ENCODE measurements at places on chromosomes 6 and 20. TPM values are rescaled to one million over a fixed set of nuclear protein-coding genes. Genes with fewer than 3 reads are reported as not detected.

DNA sequence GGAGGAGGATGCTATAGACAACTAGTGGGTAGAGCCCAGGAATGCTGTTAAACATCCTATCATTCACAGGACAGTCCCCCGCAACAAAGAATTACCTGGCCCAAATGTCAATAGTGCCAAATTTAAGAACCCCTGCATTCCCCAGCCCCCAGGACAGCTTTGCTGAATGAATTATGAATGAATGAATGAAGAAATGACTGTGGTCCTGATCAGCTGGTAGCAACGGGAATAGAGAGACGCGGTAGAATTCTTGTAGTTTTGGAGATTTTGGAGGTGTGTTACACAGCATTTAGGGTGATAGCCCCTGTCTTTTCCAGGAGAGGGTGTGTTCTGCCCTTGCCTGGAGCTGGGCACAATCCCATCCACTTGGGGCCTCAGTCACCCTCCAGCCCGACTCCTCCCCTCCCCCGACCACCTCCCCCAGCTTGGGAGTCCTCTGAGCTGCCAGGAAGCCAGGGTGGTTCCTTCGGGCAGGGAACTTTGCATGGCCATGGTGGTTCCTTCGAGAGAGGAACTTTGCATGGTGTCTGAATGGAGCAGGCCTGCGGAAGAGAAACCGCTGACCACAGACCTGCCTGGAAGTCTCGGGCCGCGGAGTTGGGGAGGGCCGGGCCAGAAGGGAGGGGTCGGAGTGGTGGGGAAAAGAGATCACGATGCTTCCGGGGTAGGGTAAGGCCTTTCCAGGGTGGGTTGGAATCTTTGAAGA is 1.0 kb upstream of the HCK start:
- no peaks in the 10 kb centered on the region for H3K4me1 ChIP-seq
- no peaks in the 10 kb centered on the region for H3K36me3 ChIP-seq
- DNase-seq = peak; percentile 33
- no peak overlapping the region for H3K4me3 ChIP-seq

- no peaks in the 10 kb centered on the region for H3K36me3 ChIP-seq
- peak overlapping the region; percentile 51 for H3K27ac ChIP-seq
- no peaks in the 10 kb centered on the region for H3K27me3 ChIP-seq
- H3K4me3 ChIP-seq = no peak overlapping the region
- peak; percentile 74 for DNase-seq
These were observed 185.4 kb upstream of the GRIK2 start for GRCh38 chr6:101208152-101208551.

- no peaks in the 10 kb centered on the region for H3K4me1 ChIP-seq
- H3K4me3 ChIP-seq = no peak overlapping the region
- peak; percentile 17 for DNase-seq
These were observed 53.2 kb downstream of the VSTM2L start for GRCh38 chr20:37956107-37956585.

GRCh38 chr6:139449611-139450000 is 75.2 kb upstream of the CITED2 start:
- DNase-seq = no peak
- no peaks in the 10 kb centered on the region for H3K36me3 ChIP-seq
- H3K4me3 ChIP-seq = no peak overlapping the region
- no peak overlapping the region for H3K27ac ChIP-seq
- H3K27me3 ChIP-seq = no peaks in the 10 kb centered on the region
- H3K4me1 ChIP-seq = no peaks in the 10 kb centered on the region

DNA sequence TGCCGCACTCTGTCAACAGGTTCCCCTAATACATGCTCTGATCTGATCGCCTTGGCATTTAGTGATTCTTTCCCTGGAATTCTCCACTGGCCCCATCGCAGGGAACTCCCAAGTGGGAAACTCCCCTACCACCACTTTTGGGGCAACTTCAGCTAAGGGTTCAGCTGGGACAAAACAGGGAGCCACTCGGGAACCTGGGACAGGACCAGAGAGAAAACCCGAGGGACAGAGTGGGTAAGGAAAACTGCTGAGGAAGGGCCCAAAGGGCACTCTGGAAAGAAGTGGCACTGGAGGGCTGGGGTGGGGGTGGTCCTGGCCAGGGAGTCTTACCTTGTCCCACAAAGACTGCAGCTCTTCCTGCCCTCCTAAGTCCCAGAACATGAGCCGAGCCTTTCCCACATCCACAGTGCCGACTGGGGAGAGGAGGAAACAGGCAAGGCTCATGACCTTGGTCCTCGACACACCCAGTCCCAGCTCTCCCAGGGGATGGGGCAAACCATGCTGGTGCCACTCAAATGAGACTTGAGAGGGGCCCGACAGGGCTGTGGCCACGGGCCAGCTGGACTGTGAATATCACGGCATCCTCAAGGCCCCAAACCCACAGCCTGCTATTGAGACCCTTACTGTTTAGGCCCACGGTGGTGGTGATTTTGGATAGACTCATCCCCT is 1.6 kb downstream of the ARFRP1 start:
- peak overlapping the region; percentile 91 for H3K27ac ChIP-seq
- peak; percentile 57 for DNase-seq
- peak overlapping the region; percentile 99 for H3K4me3 ChIP-seq
- H3K27me3 ChIP-seq = no peaks in the 10 kb centered on the region
- H3K36me3 ChIP-seq = peaks cover 11% of the 10 kb centered on the region

Gene LPA
- total RNA-seq = 0.15 TPM

Gene SALL4
- 0.13 TPM for total RNA-seq

Gene SPDEF
- 71.0 TPM for total RNA-seq

Gene BNIP5
- total RNA-seq = 7.8 TPM

Gene ALDH8A1
- 0.64 TPM for total RNA-seq

DNA sequence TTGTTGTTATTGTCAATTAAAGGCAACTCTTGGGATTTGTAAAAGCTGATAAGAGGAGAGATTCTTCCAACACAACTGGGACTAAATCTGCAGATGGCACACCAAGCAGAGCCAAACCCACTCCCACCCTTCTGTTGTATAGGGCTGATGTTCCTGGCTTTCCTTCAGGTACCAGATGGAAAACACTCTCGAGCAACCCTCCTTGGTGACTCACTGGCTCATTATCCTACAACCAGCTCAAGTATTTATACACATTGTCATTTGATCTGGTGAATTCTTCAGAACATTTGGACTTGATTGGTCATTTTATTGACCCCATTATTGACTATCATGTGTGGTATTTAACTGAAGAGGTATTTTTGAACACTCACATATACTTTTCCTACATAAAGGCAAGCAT is 190.3 kb upstream of the PCSK2 start:
- no peak overlapping the region for H3K4me3 ChIP-seq
- H3K27me3 ChIP-seq = no peaks in the 10 kb centered on the region
- no peaks in the 10 kb centered on the region for H3K36me3 ChIP-seq

GRCh38 chr20:57555457-57556184 is 5.3 kb upstream of the PCK1 start:
- no peak overlapping the region for H3K4me3 ChIP-seq
- H3K27me3 ChIP-seq = peaks cover 3% of the 10 kb centered on the region
- DNase-seq = no peak
- no peaks in the 10 kb centered on the region for H3K4me1 ChIP-seq
- H3K36me3 ChIP-seq = no peaks in the 10 kb centered on the region
- no peak overlapping the region for H3K27ac ChIP-seq

DNA sequence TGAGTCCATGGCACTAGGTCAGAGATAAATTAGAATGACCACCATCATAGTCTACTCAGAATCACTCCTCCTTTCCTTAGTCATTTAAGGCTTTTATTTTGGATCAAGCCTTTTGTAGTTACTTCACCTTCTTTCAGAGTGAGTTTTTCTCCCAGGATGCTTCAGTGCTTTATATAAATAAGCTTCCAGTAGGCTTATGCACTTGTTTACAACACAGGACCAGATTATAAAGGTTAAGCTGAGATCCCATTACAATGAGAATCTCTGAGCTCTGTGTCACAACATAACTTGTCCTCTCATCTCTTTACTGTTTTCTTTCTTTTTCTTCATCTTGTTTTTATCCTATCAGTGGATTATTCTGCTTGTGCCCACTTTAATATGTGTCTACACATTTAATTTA is 47.9 kb downstream of the CEP57L1 start:
- no peak overlapping the region for H3K4me3 ChIP-seq
- no peak for DNase-seq
- no peaks in the 10 kb centered on the region for H3K36me3 ChIP-seq
- H3K27ac ChIP-seq = no peak overlapping the region
- H3K4me1 ChIP-seq = no peaks in the 10 kb centered on the region
- no peaks in the 10 kb centered on the region for H3K27me3 ChIP-seq

- H3K36me3 ChIP-seq = no peaks in the 10 kb centered on the region
- no peak overlapping the region for H3K4me3 ChIP-seq
- H3K4me1 ChIP-seq = no peaks in the 10 kb centered on the region
- H3K27ac ChIP-seq = no peak overlapping the region
These were observed 28.8 kb upstream of the TRAM2 start for GRCh38 chr6:52605610-52606185.

GRCh38 chr6:159302594-159302992 is 133.4 kb downstream of the FNDC1 start:
- no peaks in the 10 kb centered on the region for H3K4me1 ChIP-seq
- H3K27me3 ChIP-seq = no peaks in the 10 kb centered on the region
- no peak overlapping the region for H3K27ac ChIP-seq

Gene PPP1R3G
- total RNA-seq = 1.0 TPM

DNA sequence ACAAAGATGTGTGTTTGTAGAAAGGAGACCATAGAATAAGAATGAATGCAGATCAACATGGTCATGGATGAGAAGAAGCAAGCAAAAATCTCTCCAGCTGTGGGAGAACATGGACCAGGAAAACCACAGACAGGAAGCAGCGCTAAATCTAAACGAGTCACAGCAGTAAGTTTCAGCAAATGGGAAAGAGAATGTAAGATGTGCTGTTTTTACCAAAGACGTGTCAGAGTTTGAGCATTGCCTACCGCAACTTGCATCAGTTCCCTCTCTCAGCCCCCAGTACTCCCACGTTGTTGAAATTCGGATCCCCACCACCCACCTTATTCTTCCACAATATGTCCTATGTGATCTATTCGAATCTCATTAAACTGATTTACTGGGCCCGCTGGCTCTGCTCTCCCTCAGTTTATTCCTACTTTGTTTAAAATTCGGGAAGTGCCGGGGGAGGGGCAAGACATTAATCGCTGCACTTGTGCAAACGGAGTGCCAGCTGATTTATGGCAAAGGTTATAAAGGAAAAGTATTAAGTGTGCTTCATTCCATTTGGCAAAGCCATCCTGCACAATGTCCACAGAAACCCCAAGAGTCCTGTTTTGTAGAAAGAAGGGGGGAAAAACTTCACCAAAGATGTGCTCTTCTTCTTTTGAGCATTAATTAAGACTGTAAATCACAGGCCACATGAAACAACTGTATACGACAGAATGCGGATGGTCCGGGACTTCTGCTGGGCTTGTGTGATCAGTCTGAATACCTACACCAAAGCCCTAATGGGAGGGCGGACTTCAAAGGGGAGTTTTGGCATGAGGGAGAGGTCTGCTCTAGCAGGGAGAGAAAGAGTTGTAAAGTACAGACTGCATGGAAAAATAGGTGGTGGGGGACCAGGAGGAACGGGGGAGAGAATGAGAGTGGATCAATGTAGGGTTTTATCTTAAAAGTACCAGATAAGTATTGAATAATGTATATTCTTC is 59.1 kb upstream of the PRDM1 start:
- no peaks in the 10 kb centered on the region for H3K4me1 ChIP-seq
- no peak overlapping the region for H3K27ac ChIP-seq
- H3K4me3 ChIP-seq = no peak overlapping the region
- DNase-seq = no peak
- no peaks in the 10 kb centered on the region for H3K27me3 ChIP-seq

DNA sequence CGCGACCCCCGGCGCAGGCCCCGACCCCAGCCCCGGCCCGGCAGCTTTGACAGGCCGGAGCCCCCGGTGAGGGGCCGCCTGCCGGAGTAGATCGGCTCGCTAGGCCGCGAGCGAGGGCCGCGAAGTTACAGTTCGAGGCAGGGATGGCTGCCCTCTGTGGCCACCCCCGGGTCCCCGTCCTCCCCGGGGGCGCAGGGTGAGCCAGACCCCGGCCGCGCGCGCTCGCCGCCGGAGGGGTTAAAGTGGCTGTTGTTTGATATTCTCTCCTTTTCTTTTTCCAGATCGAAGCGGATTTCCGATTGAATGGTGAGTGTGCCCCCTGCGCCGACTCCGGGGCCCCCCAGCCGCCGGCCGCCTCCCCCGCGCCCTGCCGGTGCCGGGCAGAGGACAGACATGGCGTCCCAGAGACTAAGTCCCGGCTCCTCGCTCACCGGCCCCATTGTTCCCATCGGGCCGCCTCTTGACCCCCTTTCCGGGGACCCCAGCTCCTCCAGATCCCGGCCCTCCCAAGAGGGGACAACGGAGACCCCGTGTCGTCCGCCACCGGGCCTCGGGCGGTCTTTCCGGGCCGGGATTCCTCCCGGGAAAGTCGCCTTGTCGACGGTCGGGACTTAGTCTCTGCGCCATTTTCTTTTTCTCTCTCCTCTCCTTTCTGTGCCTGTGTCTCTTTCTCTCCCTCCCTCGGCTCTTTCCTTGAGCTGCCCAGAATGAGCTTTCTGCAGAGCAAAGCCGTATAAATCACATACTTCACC is 704 bp downstream of the TOP1 start:
- peak overlapping the region; percentile 98 for H3K4me3 ChIP-seq
- H3K27me3 ChIP-seq = no peaks in the 10 kb centered on the region
- H3K4me1 ChIP-seq = peaks cover 4% of the 10 kb centered on the region

GRCh38 chr6:9173229-9173628 is 737.9 kb upstream of the SLC35B3 start:
- H3K4me1 ChIP-seq = no peaks in the 10 kb centered on the region
- H3K36me3 ChIP-seq = no peaks in the 10 kb centered on the region
- H3K4me3 ChIP-seq = no peak overlapping the region
- DNase-seq = no peak
- no peak overlapping the region for H3K27ac ChIP-seq
- H3K27me3 ChIP-seq = no peaks in the 10 kb centered on the region

- H3K27ac ChIP-seq = peak overlapping the region; percentile 15
- H3K4me1 ChIP-seq = no peaks in the 10 kb centered on the region
- no peak overlapping the region for H3K4me3 ChIP-seq
These were observed 270.6 kb downstream of the PRL start for GRCh38 chr6:22026164-22026678.

DNA sequence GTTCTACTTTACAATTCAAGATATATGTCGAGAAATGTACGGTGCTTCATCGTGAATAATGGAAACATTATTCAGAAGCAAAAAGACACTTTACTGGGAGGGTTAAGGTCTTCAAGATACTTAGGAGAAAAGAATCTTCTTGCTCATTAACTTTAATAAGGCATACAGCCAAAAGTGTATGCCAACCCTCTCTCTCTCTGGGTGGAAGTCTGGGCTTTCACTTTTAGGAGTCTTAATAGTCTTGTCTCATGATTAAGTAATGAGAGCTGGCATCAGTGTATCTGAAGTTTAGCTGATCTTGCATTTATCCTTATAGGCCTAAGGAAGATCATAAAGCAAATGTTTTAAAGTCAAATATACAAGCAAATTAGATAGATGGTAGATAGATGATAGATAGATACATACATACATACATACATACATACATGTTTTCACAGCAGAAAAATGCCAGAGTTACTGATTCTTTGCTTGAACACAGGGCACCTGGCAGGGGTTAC is 21.5 kb downstream of the OLIG3 start:
- no peaks in the 10 kb centered on the region for H3K4me1 ChIP-seq
- H3K4me3 ChIP-seq = no peak overlapping the region
- H3K27me3 ChIP-seq = no peaks in the 10 kb centered on the region
- DNase-seq = no peak
- no peak overlapping the region for H3K27ac ChIP-seq
- H3K36me3 ChIP-seq = no peaks in the 10 kb centered on the region

All from colonic mucosa (tissue), 4 donors.